ENCODE measurements at places on chromosomes 6 and 20.

DNA sequence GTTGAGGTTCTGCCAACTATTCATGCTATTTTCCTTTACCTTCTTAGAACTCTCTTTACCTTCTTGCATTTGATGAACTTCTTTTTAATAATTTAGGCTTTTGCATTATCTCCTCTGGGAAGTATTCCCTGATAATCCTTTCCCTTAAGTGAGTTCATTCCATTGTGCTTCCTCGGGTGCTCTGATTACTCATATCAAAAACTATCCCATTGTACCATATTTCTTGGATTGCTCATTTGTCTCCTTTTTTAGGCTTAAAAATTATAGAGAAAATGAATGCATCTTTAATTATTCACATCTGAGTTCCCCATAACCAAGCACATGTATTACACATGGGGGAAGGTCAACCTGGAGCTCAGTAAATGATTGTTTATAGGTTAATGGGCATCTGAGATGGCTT lies 2.5 kb downstream of the CALHM4 start:
- DNase-seq: no peak

- DNase-seq: no peak
Observed at GRCh38 chr6:84906514-84906913, 142.1 kb upstream of the TBX18 start.

- DNase-seq: no peak
Observed at GRCh38 chr6:141467881-141468280, 664.8 kb upstream of the GJE1 start.

GRCh38 chr6:89438248-89438647 lies 5.3 kb downstream of the ANKRD6 start:
- DNase-seq: no peak

DNA sequence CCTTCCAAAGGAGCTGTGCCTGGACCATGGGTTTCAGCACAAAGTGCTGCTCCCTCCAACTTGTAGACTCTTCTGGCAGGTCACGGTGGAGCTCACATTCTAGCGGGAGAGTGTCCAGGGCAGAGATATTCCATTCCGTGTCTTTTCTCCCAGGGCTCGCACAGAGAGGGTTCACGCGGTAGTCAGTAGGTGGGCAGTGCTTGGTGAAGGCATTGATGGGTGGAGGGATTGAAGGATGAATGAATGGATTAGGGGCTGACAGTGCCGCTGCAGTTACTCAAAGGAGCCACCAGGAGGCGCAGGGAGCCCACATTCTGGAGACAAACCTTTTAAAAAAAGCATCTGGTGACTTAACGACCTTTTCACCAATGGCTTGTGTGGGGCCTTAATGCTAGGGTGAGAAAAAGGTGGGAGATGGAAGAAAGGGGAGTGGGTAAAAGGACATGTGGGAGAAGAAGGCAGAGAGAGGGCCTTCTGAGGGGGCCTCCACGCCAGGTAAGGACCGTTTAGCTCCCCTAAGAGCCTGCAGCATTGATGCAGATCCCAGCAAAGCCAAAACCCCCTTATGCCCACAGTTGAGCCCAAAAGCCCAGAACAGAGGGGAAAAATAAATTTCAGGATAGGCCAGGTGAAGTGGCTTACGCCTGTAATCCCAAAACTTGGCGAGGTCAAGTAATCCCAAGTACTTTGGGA lies 17.5 kb upstream of the FAM110A start:
- DNase-seq: peak; percentile 43

DNA sequence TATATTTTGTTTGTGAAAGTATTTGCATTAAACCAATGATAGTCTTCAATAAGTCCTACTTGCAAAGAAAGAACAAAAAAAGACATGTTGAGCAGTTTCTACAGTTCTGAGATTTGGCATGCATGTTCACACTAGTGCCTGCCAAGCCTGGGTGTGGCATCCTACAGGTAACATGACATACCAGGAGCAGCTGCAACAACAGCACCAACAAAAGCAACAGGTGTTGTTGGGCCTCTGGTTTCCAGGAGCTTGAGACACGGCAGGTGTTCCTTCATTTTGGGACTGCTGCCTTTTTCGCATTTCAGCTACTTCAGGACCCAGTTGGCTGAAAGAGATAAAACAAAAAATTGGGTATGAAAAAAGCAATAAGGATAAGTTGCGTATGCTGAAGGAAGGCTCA lies 41.2 kb upstream of the MTRF1L start:
- DNase-seq: no peak

- DNase-seq: no peak
Observed at GRCh38 chr6:44217332-44218143, 812 bp downstream of the MYMX start.

GRCh38 chr6:169099411-169100202 lies 154.0 kb downstream of the THBS2 start:
- no peak for DNase-seq

DNA sequence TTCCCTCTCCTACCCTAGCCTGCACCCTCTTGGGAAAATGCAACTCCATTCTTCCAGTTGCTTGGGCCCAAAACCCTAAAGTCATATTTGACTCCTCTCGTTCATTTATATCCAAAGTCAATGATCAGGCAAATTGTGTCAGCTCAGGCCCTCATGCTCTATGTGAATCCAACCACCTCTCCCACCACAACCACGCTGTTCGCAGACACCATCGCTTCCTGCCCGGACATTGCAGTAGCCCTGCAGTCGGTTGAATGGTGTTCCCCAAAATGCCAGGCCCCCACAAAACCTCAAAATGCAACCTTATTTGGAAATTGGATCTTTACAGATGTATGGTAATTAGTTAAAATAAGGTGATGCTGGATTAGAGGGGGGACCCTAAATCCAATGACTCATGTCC lies 98.3 kb downstream of the PREX1 start:
- DNase-seq: no peak

DNA sequence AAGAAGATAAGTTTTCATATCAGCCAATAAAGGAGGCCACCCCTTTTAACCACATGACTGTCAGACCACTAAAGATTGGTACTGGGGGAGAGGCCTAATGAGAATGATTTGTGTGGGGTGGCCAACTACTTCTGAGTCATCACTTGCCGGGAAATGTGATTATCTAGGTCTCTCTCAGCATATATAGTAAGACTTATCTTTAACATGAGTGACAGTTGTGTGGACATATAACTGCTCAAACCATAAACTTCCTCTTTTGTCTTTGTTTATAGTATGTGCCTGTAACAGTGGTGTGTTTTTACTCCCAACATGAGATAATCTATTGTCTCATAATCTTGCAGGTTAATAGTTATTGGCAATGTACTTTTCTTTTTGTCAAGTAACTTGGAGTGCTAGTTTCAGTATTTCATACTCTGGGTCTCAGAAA lies 312.4 kb downstream of the CDKAL1 start:
- no peak for DNase-seq

- no peak for DNase-seq
Observed at GRCh38 chr6:157049133-157049532, 272.0 kb downstream of the ARID1B start.

DNA sequence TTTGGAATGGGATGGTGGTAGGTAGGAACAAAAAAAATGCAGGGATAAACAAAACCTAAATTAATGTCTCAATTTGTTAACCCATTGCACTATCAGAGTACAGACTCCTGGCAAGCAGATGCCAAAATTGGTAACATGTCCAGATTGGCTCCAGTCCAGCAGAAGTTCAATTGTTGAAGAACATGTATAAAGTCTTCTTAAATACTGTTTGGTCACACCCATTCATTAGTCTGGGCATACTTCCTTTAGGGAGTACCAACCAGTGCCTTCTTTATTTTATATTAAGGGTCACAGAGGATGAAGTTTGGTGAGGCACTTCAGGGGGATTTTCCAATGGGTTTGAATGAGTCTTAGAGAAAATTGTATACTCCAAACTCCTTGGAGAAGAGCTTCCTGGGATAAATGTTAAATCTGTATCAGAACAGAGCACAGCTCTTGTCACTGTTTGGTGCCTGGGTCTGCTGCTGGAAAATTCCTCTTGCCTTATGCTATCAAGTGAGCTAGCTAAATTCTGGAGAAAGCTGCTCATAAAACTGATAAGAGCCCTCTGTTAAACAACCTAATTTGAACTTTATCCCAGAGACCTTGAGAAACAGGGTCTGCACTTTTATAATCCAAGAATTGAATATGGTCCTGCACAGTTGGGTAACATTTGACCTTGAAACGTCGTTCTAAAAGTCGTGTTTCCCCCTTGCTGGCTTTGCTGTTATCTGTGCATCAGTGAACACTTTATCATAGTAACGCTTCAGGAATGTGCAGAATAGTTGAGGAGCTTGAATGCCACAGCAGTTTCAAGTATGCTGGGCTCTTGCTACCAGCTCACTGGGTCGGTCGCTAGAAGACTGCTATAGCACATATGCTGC lies 334.1 kb upstream of the CITED2 start:
- DNase-seq: no peak

- DNase-seq: no peak
Observed at GRCh38 chr6:118186672-118187567, 279.9 kb downstream of the SLC35F1 start.

DNA sequence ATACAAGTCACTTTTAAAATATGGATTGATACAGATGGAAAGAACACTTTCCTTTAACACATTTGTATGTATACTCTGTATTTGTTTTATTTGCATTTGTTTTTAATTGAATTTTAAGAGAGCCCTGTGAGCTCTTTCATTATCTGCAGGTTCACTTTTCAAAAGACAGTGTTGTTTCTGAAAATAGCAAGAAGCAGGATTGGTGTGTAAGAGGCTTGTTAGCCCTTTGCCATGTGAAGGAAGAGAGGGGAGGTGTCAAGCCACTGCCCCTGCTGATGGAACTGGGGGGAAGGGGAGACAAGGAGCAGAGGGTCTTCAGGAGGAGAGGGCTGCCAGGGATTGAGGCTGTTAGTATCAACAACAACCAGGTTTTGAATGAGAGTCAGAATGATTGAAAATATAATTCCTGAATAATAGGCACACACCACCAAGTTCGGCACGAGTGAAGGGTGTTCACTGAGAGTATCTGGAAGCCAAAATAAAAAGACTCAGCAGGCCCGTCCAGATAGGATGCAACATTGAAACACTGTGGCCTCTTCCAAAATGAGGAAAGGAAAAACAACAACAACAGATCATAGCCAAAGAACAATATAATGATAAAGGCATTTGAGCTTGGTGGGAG lies 12.6 kb upstream of the PBOV1 start:
- no peak for DNase-seq

DNA sequence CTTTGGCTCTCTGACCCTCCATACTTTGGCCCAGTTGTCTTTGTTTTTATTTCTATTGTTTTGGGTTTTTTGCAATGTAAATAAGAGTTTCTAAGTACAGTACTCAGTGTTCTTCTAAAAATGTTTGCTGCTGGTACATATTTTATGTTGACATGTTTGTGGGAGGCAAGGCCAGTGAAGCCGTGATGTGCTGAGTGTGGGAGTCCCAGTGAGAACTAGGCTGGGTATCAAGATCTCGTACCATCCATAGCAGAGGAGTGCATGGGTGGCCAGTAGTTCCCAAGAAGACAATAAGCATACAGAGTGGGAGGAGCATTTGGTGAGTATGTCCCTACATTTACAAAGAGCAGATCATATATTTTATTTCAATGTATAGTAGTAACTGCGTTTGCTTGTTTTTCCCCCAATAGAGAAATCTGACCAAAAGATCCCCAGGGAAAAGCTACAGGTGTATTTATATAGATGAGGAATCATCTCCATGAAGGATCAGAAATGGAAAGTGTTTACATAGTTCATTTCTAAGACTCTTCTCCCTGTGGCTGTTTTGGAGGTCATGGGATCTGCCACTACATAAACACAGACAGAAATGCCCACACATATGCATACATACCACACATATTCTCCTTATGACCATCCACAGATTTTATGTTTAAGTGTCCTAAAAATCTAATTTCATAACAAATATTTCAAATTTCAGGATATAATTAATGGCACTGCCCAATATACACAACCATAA lies 285.9 kb downstream of the ALDH8A1 start:
- DNase-seq: no peak

- no peak for DNase-seq
Observed at GRCh38 chr6:46888031-46888430, 33.7 kb downstream of the ADGRF5 start.

GRCh38 chr20:4667371-4667773 lies 54.3 kb upstream of the PRND start:
- no peak for DNase-seq

- peak; percentile 89 for DNase-seq
Observed at GRCh38 chr6:16402581-16402900, 164.2 kb downstream of the GMPR start.

GRCh38 chr6:56292505-56293181 lies 45.3 kb upstream of the COL21A1 start:
- no peak for DNase-seq

- no peak for DNase-seq
Observed at GRCh38 chr6:150905769-150906168, 40.3 kb downstream of the MTHFD1L start.

- no peak for DNase-seq
Observed at GRCh38 chr6:157430834-157431233, 49.8 kb downstream of the ZDHHC14 start.

DNA sequence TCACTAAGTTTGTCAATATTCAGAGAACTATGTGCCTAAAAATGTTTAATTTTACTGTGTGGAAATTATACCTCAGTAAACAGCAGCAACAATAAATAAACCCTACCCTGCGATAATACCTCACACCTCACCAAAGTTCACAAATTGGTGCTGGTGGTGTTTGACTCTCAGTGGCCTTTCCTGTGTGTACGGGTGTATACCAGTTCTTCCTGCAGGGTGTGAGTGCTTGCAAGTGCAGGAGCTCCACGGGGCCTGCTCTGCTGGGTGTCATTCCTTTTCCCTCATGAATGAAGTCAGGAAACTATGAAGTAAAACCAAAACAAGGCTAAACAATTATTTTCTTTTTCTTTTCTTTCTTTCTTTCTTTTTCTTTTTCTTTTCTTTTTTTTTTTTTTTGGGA lies 4.1 kb upstream of the ENPP5 start:
- DNase-seq: no peak

DNA sequence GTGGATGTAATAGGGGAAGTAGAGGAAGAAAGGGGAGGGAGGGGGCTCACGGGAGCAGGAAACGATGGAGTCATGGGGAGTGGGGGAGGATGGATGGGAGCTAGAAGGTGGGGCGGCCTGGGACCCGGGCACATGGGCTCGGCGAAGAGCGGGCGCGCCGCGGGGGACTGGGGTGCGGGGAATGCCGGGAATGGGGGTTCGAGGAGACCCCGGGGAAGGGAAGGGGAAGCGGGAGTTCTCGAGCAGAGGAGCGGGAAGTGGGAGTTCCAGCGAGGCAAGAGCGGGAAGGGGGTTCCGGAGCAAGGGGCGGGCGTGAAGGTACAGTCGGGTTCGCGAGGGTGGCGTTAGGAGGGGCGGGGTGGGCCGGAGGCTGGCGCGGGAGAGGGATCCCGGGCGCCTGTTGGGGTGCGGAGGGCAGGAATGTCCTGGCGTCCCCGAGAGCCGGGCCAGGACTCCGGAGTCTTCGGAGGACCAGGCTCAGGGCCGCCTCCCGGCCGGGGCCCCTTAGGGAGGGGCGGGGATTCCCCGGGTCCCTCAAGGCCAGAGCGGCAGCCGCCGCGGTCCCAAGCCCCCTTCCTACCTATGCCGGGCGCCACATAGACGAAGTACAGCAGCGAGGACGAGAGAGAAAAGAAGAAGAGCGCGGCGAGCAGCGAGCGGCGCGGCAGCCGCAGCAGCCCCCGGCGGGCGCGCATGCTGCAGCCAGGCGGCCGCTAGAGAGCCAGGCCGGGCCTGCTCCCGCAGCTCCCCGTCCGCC lies 504 bp downstream of the B4GALT5 start:
- peak; percentile 40 for DNase-seq
